ENCODE measurements at places on chromosomes 4 and X.

- DNase-seq, result no peak
Measured at GRCh38 chrX:28135378-28136047, 154.3 kb upstream of the DCAF8L1 start.

GRCh38 chrX:129825746-129826505 is 17.8 kb downstream of the ZDHHC9 start:
- no peak for DNase-seq

DNA sequence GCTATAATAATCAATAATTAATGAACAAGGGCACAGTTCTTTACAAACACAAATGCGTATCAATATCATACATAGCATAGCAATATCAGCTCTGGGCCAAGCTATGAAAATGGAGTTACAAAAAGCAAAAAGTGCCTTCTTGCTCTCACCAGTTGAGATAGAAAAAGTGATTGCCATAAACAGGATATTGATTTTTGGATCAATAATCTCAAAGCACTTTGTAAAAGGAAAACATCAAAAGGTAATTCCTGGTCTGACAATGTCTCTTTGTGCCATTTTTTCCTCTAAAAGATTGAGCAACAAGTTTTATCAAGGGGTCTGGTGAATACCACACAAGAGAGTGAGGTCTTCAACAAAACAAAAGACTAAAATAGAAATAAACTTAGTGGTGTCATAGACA is 42.4 kb downstream of the ABCB7 start:
- DNase-seq, result no peak

GRCh38 chr4:76990288-76991080 is 40.9 kb downstream of the SEPTIN11 start:
- DNase-seq, result no peak

GRCh38 chr4:123783151-123783790 is 386.7 kb downstream of the SPRY1 start:
- no peak for DNase-seq

DNA sequence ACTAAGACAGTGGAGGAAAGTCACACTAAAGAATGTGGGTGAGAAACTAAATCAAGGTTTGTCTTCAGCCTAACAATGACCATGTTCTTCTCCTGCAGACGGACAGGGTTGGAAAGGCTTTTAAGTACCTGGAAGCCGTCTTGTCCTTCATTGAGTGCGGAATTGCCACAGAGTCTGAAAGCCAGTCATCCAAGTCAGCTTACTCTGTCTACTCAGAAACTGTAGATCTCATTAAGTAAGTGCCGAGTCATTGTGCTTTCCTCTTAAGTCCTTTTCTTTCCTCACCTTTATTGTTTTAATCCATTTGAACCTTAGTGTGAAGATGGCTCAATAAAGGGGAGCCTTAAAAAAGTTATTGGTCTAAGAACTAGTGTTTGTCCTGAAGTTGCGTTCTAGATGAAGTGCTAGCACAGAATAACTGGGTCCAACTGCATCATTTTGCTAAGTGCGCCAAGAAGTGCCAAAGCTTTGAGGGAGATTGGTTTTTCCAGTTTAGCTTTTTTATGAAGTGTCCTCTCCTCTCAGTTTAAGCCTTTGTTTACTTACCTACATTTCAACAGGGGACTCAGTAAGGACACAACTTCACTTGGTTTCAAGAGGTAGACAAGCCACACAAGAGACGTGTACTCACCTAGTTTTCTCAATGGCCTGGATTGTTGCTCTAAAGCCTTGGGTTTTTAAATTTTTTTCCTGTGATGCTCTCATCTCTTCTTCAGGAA is 89.3 kb downstream of the KLHL8 start:
- no peak for DNase-seq

DNA sequence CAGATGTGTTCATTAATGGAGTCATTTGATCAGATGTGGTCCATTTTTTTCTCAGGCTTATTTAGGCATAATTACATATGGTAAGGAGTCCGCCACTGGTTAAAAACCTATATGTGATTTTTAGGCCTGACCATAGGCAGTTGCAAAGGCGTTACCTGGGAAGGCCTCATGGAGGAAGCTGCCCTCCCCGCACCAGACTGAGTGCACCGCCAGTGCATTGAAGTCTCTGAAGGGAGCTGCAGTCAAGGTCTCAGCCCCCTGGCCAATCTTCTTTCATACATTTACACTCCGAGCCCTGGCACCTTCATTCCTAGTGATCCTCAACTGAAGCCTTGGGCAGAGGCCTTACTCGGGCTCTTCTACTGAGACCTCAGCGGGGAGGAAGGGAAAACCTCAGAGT is 898.2 kb upstream of the AGA start:
- no peak for DNase-seq

GRCh38 chr4:20272411-20272872 is 20.7 kb downstream of the SLIT2 start:
- DNase-seq, result no peak

- no peak for DNase-seq
Measured at GRCh38 chr4:105496899-105497298, 23.0 kb upstream of the PPA2 start.

DNA sequence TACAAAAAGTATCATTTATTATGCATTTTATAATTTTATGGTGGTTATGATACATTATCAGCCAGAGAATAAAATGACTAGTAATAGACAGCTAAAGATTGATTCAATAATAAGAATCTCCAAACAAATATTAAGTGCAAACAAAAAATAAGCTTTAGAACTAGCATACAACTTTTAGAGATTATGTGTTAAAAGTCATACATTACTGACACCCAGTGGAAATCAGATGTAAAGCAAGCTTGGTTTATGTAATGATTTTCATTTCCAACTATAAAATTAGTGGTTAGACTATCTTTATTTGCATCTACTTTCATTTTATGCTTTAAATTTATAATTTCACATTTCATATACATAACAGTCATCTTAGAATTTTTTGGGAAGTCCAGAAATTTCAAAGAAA is 57.7 kb downstream of the IL13RA2 start:
- no peak for DNase-seq

GRCh38 chr4:30461218-30461617 is 259.0 kb upstream of the PCDH7 start:
- DNase-seq, result no peak

GRCh38 chr4:3292571-3293400 is at the start of gene RGS12:
TSS of gene RGS12 (plus strand) at chr4:3293021. CDS start at chr4:3316171, 23,150 bp downstream.
- DNase-seq, result peak; percentile 72

DNA sequence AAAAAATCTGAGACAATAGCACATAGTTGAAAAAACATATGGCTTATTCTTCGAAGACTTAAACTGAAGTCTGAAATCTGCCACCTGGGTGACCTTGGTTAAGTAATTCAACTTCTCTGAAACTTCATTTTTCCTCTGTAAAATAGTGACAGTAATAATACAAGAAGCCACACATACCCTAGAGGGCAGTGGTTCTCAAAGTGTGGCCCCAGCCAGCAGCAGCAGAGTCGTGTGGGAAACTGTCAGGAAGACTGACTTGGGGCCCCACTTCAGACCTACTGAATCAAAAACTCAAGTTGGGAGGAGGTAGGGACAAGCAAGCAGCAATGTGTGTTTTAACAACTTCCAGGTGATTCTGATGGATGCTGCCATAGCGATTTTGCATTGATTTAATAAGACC is 249.9 kb downstream of the HNRNPD start:
- DNase-seq, result peak; percentile 5

GRCh38 chr4:149914119-149915115 is 98.8 kb upstream of the IQCM start:
- DNase-seq, result no peak

GRCh38 chr4:29717287-29718057 is 1002.7 kb upstream of the PCDH7 start:
- no peak for DNase-seq

- no peak for DNase-seq
Measured at GRCh38 chr4:6390356-6390755, 82.1 kb downstream of the PPP2R2C start.

DNA sequence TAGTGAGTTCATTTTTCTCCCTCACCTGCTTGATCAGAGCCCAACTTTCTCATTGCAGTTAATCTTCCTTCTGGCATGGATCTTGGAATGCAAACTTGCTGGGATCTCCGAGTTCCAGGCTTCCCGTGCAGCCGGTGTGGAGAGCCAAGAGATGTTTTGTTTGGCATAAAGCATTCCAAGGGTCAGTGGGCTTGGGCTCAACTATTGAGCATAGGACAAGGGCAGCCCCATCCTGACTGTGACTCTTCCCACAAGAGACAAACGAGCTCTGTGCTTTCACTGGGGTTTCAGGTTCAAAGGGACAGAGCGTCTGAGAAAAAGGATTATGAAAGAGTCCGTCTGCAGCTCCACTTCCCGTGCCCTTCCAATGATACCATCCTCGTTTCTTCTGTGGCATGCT is 10.5 kb downstream of the TLR7 start:
- DNase-seq, result no peak

- no peak for DNase-seq
Measured at GRCh38 chr4:61067381-61067780, 132.7 kb upstream of the ADGRL3 start.

DNA sequence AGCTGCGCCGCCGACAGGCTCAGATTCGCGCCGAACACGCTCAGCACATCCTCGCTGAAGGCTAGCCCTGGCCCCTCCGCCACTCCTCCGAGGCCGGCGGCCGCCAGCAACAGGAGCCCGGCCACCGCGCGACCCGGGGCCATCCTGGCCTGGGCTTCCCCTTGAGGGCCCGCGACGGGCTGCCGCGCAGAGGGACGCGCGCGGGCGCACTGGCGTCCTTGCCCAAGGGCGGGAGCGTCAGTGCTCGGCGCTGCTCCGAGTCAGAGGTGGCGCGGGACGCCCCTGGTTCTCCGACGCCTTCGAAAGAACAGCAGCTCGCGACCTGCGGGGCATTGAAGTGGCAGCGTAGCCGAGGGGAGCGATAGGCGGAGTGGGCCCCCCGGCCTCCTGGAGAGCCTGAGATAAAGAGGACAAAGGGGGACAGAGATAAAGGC is 745 bp downstream of the SLC39A8 start:
- peak; percentile 55 for DNase-seq

GRCh38 chr4:25838526-25838925 is 24.3 kb downstream of the SEL1L3 start:
- DNase-seq, result no peak

DNA sequence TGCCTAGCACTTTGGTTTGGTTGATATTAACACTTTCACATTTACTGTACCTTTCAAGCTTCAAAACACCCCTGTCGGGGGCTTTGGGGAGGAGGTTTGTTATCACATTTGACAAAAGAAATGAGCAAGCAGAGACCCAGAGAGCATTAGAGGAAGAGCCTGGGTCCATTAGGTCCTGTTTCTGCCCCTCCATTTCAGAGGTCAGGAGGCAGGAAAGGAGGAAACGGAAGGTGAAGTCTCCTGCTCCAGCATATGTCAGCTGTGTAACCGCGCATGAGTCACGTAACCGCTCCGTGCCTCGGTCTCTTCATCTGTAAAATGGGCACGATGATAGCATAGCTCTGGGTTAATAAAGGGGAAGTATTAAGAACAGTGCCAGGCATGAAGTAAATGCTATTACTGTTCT is 201.9 kb upstream of the BCOR start:
- DNase-seq, result no peak

GRCh38 chrX:108614616-108615015 is 121.7 kb downstream of the IRS4 start:
- DNase-seq, result no peak

- DNase-seq, result no peak
Measured at GRCh38 chr4:61094854-61095598, 105.1 kb upstream of the ADGRL3 start.

DNA sequence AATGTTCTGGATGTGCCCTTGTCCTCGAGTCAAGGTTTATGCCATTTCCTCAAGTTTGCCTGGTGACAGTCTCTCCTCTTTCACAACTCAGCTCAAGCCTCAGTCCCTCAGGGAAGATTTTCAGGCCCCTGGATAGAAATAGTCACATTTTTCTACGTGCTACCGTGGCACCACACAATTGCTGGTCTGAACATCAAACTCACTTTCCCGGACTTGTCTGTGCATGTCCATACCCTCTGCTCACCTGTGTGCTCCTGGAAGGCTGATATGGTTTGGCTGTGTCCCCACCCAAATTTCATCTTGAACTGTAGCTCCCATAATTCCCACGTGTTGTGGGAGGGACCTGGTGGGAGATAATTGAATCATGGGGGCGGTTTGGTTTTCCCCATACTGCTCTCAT is 129.7 kb downstream of the HS3ST1 start:
- no peak for DNase-seq

GRCh38 chr4:148007792-148008191 is 275.9 kb downstream of the ARHGAP10 start:
- no peak for DNase-seq

- no peak for DNase-seq
Measured at GRCh38 chr4:10500776-10501175, 43.5 kb upstream of the ZNF518B start.

- no peak for DNase-seq
Measured at GRCh38 chr4:106195435-106195950, 120.5 kb downstream of the TBCK start.

GRCh38 chrX:133493366-133493765 is 78.1 kb upstream of the GPC4 start:
- DNase-seq, result no peak

DNA sequence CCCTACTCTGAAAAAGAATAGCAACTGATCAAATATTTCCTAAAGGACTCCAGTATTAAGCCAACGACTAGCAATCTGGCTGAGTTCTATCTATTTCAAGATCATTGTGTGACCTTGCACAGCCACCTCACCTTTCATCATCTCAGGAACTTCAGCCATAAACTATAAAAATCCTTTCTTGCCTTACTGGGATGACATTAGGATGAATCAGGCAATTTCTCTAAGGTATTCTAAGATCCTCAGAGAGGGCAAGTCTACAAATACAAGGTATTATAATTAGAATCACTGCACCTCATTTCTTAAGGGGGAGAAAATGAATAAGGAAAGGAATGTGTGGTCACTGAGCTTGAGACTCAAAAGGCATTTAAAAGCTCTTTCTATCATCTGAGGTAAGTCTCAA is 152.6 kb downstream of the GRIA3 start:
- no peak for DNase-seq

- DNase-seq, result peak; percentile 89
Measured at GRCh38 chrX:131816551-131817136, 206.5 kb upstream of the STK26 start.

DNA sequence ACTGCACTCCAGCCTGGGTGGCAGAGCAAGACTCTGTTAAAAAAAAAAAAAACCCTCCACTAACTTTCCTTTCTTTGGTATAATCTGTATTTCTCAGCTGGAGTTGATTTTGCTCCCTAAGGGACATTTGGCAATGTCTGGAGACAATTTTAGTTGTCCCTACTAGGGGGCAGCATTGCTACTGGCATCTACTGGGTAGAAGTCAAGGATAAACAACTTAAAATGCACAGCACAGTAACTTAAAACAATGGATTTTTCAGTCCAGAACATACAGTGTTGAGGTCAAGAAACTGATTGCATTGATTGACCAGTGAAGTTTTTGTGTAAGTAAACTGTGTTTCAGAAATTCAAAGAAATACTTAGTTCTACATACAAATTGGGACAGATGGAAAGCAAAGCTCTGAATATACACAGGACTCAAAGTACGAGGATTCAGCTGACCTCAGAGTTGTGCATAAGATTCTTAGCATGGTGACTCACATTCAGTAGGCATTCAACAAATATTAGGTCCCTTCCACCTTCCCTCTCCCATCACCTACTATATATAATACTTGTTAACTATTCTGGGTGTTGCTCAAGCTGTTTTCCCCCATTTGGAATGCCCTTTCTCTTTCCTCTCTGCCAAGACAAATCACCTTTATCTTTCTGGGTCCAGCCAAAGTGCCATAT is 8.8 kb downstream of the DDX53 start:
- no peak for DNase-seq

GRCh38 chr4:25580633-25581467 is 74.8 kb upstream of the SLC34A2 start:
- no peak for DNase-seq

GRCh38 chrX:86604607-86605006 is 456.4 kb downstream of the DACH2 start:
- DNase-seq, result no peak

Measured in T follicular helper cell (primary cell).